GM23248 (cell line): ENCODE measurements at places on chromosomes 6 and 20.

DNA sequence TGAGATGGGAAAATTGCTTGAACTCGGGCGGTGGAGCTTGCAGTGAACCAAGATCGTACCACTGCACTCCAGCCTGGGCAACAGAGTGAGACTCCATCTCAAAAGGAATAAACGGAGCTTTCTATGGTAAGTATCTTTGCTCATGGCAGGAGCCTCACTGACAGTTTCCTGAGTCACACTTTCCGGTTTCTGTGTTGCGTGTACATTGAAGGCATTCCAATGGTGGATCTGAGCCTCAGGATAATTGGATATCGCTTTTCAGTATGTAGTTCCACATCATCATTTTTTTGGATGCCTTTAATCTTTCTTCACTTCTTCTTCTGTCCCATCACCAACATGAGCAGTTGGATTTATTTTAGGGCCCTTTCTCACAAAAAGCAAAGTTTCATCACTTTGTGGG, 28.6 kb upstream of the GTSF1L start:
- DNase-seq: peak; percentile 88

- no peak for DNase-seq
These were observed 135.1 kb downstream of the KIF16B start for GRCh38 chr20:16438100-16438499.

GRCh38 chr6:33996120-33996475, 149.8 kb downstream of the GRM4 start:
- DNase-seq: peak; percentile 18

- peak; percentile 49 for DNase-seq
These were observed 159.8 kb downstream of the ZFP64 start for GRCh38 chr20:52031563-52032303.

DNA sequence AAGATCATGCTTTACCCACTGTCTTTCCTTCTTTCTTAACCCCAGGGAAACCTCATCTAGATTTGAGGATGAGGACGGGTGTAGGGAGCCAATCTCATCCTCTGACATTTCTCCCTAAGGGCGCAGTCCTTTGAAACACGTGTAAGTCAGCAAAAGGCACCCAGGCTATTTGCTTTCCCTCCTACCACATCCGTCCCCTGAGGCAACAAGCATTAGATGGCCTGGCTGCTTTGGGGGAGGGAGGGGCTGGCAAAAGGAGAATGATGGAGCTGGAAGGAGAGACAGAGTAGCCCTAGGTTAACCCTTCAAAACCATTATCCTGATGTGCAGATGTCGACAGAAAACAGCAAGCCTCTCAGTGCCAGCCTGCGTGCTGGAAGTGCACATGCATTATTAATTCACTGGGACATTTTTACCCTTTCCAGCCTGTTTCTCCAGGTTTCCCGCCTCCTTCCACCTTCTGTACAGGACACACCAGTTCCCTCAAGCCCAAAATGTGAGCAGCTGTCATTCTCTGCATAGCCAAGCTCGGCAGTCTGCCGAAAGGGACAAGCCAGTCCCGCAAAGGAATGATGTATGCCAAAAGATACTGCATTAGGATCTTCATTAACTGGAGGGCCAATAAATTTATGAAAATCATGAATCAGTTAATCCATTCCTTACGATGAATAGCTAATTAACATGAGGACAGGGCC, 547.2 kb downstream of the CD83 start:
- DNase-seq: peak; percentile 50

GRCh38 chr6:12058172-12058961, 46.3 kb downstream of the HIVEP1 start:
- DNase-seq: no peak

- no peak for DNase-seq
These were observed 12.2 kb upstream of the C6orf58 start for GRCh38 chr6:127564761-127565160.

DNA sequence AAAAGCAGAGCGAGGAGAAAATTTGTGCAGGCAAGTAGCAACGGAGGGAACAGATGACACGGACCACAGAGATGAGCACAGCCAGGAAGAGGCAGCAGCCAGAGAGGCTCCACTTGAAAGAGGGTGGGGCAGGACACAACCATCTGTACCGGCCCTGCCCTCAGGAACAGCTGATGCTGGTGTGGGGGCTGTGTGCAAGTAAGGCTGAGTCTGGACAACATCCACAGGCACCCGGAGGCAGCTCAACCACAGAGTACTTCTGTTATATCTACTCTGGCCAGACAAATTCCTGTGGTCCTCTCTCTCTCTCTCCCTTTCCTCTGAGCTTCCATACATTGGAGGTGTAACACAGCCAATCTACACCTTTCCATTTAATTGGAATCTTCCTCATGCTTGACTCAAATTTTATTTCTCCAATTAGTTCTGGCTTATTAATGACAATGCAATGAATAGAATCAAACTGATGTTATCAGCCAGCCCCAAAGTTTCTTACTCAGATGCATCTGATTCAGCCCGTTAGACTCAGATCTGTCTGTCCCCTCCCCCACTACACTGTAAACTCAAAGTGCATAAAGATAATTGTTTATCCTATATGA, 24.9 kb downstream of the KIF13A start:
- DNase-seq: peak; percentile 98

DNA sequence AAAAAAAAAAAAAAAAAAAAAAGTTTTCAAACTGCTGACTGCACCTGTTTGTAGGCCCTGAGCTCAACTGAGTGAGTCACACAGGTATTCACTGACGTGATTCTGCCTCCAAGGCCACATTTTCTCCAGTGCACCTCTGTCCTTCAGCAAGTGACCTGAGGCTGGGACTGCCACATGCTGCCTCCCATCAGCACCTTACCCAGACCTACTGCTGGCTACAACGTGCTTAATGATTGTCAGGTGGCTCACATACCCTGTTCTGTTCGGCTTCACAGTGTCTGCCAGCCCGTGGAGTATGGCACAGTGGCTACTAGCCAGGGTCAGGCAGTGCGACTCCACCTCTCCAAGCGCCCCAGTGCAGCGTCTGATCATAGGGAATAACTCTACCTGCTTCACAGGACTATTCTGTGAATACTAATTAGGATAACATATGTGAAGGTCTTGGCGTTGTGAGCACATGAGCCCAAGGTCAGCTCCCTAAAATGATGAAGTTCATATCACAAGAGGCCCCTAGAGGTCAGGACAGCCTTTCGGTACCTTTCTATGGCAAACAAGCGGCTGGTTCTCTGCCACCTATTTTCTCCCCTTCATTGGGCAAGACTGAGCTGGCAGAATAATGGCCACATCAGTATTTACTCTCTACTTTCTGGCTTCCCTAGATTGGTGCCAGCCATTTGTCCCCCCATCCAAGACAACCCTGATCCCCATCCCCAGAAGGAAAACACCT, 28.1 kb downstream of the RIPOR3 start:
- no peak for DNase-seq

GRCh38 chr20:50843331-50844276, 48.7 kb downstream of the BCAS4 start:
- DNase-seq: no peak

- peak; percentile 82 for DNase-seq
These were observed 47.1 kb upstream of the ENTPD6 start for GRCh38 chr20:25148181-25148981.

- DNase-seq: no peak
These were observed 8.5 kb upstream of the CST3 start for GRCh38 chr20:23646106-23646873.

DNA sequence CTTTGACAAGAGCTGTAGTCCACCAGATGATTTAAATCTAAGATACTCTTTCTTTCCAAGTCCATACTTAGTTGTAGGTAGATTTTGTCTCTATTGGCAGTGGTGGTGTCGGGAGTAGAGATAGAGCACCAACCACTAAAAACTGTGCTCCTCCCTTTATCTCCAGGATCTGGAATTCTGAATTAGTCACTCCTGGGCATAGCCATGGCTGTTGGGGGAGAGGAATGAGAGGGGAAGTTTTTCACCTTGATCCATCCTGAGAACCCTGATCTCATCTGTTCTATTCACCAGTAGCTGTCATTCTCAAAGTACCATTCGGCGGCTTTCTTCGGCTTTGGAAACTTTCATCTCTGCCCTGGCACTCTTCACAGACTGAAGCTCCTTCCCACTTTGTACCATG, 35.6 kb upstream of the NKX2-4 start:
- peak; percentile 53 for DNase-seq

- no peak for DNase-seq
These were observed 156.6 kb upstream of the AFDN start for GRCh38 chr6:167669870-167670802.

DNA sequence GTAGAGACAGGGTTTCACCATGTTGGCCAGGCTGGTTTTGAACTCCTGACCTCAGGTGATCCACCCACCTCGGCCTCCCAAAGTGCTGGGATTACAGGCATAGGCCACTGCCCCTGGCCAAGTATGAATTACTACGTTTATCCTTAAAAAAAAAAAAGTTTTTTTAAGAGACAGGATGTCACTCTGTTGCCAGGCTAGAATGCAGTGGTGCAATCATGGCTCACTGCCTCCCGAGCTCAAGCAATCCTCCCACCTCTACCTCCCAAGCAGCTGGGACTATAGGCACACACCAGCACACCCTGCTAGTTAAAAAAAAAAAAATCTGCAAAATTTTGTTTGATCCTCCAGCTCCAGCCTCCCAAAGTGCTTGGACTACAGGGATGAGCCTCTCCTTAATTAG, 23.1 kb downstream of the IYD start:
- no peak for DNase-seq

DNA sequence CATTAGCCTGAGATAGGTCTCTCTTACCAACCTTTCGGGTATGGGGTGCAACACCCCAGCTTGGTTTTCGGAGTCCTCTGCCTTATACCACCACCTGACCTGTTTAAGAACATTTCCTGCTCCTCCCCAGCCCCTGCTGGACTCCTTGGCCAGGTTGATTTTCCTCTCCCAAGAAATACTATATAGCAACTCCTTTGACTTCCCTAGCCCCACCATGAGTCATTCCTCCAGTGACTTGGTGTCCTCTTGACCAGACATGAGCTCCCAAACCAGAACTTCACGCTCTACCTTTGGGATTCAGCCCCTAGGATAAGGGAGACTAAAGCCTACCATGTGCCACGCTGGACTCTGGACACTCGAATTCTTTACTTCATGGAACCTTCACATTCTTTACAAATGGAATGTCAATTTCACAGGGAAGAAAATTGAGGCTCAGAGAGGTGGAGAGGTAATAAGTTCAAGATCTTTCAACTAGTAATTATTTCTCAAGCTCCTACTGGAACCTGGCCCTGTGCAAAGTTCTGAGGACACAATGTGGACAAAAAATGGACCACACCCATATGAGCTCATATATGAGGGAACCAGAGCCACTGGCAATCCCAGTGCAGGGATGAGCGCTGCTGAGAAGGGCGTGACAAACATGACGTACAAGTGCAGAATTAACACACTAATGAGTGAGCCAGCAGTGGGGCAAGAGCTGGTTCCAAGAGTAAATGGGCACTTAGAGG, 48.2 kb downstream of the SIRPA start:
- DNase-seq: peak; percentile 94

GRCh38 chr6:32175711-32176475, at the start of gene AGPAT1:
TSS of gene AGPAT1 (minus strand) at chr6:32176084. CDS start at chr6:32171496, 4,588 bp downstream.
- DNase-seq: peak; percentile 95

GRCh38 chr6:13486679-13487121, 700 bp downstream of the GFOD1 start:
- peak; percentile 93 for DNase-seq

DNA sequence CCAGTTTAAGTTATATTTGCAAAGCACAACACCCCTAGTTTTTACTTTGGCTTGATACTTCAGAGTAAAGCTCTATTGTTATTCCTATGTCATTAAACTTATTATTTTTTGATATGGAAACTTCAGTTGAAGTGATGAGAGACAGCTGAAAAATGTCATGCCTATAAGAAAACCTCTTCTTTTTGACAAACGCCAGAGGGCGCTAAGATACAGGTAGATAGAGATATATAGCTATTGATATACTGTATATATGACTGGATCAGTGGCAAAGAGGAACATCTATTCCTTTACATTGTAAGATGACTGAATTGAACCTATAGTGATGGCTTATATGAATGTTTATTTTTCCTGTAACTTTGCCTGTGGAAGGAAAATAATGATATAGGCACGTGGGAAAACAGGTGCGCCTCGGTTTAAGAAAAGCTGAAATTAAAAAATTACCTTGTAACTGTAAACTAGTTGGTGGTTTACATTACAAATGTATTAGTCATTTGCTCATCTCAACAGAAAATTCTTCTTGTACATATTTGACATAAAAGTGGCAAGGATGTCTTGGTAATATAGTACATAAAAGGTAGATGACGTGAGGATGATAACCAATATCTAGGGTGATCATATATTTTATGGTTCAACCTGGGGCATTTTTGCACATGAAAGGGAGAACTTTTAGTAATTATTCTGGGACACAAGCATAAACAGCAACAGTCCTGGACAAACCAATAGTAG, 74.1 kb downstream of the LAMA4 start:
- peak; percentile 84 for DNase-seq
